ENCODE measurements at places on chromosomes 7 and 10.

DNA sequence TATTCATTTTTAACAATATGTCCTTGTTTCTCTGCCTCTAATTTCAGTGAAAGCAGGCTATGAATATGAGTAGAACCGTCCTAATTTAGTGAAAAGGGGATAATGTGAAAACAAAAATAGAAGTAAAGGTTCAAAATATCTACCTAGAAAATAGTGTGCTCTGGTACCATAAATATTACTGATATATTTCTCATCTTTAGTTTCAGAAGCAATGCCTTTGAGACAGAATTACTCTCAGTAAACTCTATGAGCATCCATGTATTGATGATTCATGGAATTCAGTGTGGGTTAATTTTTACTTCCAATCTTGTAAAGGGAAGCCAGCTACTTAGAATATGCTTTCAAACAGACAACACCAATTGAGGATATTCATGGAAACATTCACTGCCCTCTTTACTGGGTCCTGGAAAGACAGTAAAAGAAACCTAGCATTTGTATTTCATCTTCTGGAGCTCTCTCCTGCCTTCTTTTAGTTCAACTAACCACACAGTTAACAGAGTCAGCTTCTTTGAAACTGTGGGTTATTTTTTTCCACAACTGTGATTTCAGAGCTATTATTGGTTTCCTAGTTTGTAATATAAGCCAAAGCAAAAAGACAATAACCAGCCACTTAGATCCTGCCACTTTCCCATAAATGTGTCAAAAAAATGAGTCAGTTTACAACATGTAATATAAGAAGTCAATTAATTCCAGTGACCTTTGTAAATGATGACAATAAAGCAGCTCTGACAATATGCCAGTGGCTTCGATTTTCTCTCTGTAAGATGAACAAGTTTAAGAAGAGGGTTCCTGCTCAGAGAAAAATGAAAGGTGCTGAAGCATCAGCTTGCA lies 1.7 kb downstream of the LRRN3 start:
- DNase-seq: no peak

DNA sequence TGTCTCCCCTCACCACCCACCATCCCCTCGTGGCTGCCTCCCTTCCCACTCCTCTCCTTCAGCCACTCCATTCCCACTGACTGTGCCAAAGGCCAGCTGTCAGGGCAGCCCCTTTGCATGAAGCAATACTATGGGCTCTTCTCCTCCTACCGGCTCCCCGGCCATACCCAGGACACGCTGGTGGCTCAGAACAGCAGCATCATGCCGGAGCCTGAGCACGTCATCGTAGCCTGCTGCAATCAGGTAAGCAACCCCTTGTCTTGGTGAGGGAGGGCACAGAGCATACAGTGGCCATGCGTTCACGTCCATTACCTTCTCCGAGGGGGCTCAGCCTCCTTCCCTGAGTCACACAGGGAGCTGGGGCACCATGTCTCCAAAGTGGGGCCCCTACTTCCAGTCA lies 11.6 kb downstream of the CHAT start:
- DNase-seq: no peak

DNA sequence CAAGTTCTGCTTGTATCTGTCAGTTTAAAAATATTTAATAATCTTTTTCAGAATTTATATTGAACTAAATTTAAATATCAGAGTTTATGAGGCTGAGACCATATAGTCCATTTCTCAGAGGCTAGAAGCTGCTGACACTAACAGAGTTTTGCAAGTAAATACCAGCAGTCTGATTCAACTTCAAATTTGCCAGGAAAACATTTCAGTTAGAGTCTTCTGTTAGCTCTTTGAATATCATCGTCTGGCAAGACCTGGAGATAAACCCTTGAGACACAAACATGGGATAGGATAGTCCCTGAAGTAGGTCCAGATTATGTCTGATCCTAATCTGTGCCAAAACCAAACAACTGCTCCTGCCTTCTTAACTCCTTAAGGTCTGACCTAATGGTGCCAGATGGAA lies 472.8 kb upstream of the STEAP1 start:
- no peak for DNase-seq

- DNase-seq: no peak
These were observed 138.9 kb downstream of the NOC3L start for GRCh38 chr10:94223702-94224370.

GRCh38 chr10:31778627-31779026 lies 150.0 kb downstream of the ARHGAP12 start:
- no peak for DNase-seq

- DNase-seq: no peak
These were observed 15.5 kb downstream of the CAMK2G start for GRCh38 chr10:73858750-73859427.

GRCh38 chr7:52323202-52323746 lies 712.2 kb upstream of the POM121L12 start:
- no peak for DNase-seq

DNA sequence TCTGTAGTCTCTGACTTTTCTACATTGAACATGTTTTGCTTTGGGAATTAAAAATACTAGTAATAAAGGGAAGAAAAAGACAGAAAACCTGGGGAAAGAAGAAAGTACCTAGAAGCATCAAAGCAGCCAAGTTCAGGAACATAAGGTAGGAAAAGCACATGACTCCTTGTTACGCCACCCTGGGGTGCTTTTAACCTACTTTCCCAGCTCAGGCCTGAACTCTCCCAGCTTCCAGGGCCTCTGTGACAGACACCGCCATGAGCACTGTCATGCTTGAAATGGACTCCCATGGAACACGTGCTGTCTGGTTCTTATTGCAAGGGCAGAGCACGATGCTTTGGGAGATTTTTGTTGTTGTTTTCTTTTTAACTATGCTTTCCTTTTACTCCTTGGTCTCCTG lies 11.4 kb downstream of the ACTR1A start:
- DNase-seq: no peak

DNA sequence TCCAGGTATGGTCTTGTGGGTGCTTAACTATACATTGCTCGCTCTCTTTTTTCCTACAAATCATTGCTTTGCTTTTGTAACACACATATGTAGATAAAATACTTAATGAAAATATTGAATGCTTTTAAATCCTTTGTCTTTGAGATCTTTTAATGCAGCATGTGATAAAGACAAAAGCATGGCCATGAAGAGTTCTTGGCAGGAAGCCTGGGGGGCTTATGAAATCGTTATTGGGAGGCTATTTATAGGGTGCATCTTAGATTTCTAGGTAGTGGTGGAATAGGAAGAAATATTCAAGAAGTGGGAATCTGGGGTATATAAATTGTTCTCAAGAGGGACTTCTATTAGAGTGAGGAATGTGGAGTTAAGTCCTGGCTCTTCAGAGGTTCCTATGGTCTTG lies 21.9 kb downstream of the UBE2D1 start:
- no peak for DNase-seq

- DNase-seq: no peak
These were observed 3.2 kb downstream of the ZNF316 start for GRCh38 chr7:6640246-6640721.

DNA sequence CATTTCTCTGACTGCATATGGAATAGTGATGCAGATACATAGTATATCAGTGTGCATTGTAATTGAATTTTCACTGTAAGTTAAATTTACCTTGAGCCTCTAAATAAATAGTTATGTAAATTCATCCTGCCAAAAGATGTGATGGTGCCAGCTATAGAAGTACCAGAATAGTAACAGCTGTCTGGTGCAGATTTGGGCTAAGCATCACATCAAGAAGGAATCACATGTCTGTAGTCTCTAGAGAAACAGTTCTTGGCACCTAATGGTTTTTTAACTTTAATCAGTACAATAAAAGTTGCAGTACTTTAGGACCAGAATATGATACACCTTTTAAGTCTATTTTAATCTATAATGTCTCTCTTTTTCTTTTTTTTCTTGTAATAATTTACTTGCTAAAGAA lies 17.4 kb downstream of the PLEKHA1 start:
- DNase-seq: no peak

GRCh38 chr7:88191911-88192310 lies 27.9 kb downstream of the SRI start:
- DNase-seq: no peak

DNA sequence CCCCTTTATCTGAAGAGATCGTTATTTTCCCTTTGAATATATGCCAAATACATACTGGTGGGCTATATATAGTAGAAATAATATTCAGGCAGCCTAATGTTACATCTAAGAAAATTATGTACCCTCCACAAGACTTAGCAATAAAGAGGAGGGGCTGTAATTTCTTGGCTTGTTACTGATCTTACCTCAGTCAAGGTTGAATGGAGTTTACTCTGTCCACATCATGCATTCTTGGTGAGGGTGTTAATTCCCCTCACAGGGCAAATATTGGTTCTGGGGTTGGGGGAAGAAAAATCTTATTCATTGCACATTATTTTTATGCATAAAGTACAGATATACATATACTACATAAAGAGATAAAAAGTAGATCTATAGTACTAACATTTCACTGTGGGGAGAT lies 145.8 kb upstream of the ANK3 start:
- no peak for DNase-seq

GRCh38 chr10:102435529-102436233 lies 3.3 kb upstream of the CUEDC2 start:
- DNase-seq: no peak

DNA sequence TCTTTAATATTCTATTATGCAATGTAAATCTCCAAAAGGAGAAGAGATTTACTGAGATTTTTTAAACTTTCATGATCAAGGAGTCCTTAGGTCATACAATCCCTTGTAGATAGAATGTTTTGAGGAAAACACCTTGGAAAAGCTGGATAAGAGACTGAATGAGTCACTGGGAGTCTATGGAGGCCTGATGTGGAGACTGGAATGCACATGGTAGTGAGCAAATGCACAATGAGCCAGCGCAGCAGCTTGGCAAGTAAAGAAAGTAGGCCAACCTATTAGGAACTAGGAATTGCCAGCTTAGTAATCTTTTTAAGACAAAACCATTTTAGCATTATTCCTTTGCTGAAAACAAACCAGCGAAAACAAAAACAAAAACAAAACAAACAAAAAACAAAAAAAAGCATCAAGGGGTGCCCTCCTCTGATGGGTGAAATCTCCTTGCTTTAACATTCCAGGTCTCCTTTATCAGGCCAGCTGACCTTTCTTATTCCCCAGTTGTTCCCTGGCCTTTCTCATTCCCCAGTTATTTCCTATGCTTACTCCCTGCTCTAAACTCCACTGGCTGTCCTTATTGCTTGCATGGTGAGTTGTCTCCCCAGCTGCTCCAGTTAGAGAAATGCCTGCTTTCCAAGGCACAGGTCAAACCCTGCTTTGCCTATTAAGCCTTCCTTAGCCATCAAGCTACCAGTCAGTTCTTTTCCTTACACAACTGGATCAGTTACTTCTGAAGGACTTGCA lies 135.8 kb downstream of the PLCE1 start:
- DNase-seq: no peak

DNA sequence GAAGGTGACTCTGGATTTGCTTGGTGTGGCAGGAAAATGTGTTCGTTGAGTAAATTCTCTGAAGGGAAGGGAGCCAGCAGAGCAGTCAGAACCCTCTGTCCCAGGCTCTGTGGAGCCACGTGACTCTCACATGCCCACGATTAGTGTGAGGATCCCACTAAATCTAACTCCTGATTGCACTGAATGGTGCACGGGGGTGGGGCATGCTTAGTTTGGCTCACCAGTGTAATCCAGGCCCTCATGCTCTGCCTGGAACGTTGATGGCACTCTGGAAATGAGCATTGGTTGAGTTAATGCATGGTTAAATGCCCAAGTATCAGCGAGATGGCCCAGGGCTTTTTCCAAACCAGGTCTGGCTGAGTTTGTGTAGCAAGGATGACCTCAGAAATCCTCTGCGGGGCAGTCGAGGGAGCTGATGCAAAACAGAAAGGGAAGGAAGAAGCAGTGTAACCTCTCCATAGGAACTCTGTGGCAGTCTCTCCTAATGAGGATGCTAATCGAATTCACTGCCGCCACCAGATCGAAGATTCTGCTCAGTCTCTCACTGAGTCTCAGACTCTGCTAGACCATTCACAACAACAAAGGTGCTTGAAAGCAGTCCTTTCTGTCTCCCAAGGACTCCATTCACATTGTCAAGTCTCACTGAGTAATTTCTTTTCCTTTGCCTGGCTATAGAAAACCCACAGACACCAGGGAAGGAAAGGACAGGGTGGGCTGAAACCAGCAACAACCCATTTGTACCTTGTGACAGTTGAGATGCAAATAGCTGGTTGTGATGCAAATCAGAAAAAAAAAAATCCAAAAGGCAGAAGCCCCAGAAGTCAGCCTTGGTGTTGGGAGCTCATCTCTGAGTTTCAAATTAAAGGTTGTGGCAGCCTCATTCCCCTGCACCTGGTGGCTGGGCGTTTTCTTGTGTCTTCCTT lies 98.1 kb downstream of the C10orf105 start:
- DNase-seq: no peak

DNA sequence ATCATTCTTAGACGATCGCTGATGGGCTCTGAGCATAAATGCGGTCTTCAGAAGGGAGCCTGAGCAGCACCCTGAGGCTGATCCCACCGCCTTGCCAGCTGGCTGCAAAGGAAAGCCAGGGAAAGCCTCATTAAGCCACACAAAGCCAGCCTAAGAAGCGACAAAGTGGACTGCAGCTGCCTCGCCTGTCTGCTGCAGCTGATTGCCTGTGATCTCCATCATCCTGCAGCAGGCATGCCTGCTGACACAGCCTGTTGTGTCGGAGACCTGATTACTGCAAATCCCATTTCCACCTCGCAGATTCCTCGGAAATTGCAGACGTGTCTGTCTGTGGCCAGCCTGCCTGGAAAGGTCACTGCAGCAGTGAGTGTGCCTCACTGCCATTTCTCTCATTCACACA lies 1087.0 kb upstream of the AUTS2 start:
- DNase-seq: no peak

DNA sequence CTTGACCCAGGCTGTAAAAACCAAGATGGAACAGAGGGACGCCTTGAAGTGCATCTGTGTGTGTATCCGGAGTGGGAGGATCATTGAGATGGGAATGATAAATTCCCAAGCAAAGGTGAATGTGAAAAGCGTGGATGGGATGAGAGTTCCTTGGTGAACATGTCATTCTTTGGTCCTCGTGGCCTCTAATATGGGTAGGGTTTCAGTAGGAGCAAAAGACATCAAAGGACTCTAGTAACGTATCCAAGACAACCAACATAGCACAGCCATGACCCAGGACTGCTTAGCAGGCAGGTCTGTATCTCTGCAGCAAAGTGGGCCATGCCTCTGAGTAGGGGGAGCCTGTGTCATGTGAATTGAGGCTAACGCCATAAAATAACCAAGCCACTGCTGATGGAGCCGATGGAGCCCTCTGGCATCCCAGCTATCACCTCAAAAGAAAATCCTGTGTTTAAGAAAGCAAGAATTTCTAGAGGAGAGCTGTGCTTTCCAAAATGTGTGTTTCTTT lies 98.6 kb downstream of the CCDC3 start:
- no peak for DNase-seq

- DNase-seq: no peak
These were observed 38.9 kb upstream of the KAT6B start for GRCh38 chr10:74787457-74787856.
